ENCODE measurements at places on chromosomes 5 and 9. TPM values are rescaled to one million over a fixed set of nuclear protein-coding genes. Genes with fewer than 3 reads are reported as not detected.

DNA sequence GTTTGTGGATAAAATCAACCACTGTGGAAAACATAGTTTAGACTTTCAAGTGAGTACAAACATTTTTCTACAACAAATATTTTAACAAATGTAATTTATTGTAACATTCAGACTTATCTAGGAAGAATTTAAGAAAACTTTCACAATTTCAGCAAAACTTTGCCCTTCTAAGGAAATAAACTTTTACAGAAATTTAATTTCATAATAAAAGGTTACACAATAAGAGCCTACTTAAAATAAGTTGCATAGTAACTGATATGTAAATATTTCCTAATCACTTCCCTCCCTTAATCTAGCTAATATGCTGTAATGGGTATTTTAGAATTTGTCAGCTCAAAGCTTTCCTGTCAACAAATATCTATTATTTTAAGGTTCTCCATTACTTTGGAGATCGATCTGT is 1899.9 kb downstream of the MAT2B start:
- DNase-seq, result no peak

- DNase-seq, result no peak
Observed at GRCh38 chr9:114894609-114895433, 35.6 kb downstream of the TNFSF8 start.

DNA sequence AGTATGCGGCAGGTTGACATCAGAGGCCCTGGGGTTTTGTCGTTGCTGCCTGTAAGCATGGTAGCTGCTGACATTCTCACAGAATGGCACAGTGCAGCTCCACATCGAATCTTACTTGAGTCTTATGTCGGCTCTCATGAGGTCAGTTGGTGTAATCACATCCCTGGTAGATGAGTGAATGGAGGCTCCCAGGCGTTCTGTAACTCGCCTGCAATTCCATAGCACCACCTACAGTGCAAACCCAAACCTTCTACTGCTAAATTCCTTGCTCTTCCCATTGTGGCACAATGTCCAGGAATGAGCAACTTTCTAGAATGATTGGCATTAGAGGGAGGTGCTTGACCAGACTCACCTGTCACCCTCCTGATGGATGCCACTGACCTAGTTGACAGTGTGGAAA is 578.4 kb downstream of the CCDC171 start:
- no peak for DNase-seq

DNA sequence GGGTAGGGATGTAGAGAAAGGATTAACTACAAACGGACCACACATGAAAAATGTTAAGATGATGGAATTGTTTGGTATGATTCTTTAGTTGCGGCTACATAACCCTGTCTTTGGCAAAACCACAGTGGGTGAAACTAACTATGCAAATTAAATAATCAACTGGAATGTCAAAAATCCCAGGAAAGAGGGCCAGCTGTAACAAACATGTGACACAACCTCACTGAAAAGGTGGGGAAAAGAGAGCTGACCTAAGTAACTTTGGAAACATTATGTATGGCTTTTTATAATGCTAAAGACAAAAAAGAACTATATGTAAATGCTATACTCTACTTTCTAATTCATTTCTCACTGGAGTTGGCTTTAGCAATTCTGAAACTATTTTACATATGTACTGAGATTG is 252.0 kb downstream of the MRPS30 start:
- DNase-seq, result no peak

PCDHGC3 gene
- total RNA-seq, result 5.5 TPM

DNA sequence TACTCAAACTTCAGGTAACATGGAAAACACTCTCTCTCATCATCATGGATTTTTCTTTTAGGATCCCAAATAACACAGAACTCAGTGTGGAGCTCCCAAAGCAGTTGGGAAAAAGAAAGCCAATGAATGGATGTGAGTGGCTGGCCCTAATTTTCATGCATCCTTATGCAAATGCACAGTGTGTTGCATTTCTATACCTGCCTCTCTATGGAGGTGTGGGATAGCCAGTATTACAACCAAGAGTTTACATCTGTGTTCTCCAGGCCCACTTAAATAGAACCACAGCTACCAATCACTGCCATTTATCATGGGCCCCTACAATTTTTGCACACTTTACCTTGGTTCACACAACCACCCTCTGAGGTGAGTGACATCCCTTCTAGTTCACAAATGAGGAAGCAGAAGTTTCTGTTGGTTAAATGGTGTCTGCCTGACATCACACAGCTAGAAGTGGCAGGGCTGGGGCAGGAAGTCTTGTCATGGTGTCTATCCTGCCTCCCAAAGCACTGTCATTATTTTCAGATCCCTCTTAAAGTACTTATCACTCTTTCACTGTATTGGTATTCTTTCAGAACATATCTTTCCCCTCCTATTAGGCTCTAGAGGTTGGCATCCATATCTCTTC is 17.3 kb downstream of the MAMDC2 start:
- no peak for DNase-seq
